ENCODE measurements at places on chromosomes 4 and X. TPM values are rescaled to one million over a fixed set of nuclear protein-coding genes. Genes with fewer than 3 reads are reported as not detected.
A peak's percentile ranks its signal among the peaks of the same experiment; 100 is the strongest.

GRCh38 chr4:2741626-2742025, 14.5 kb downstream of the TNIP2 start:
- no peak for DNase-seq

GRCh38 chr4:7430368-7430964, 4.3 kb downstream of the PSAPL1 start:
- no peak for DNase-seq

DNA sequence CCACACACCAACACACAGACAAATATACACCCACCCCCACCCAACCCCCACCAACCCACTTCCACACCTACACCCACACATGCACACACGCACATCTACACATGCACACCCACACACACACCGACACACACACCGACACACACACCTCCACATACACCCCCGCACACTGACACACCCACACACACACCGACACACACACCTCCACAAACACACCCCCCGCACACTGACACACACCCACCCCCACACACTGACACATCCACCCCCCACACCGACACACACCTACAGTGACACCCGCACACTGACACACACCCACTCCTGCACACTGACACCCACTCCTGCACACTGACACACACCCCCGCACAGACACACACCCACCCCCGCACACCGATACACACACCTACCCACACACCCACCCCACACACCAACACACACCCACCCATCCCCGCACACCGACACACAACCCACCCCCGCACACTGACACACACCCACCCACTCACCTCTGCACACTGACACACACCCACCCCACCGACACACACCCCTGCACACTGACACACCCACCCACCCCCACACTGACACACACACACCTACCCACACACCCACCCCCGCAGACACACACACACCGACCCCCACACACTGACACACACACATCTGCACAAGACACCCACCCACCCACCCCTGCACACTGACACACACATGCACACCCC, 31.1 kb downstream of the FGFRL1 start:
- DNase-seq = no peak

GRCh38 chr4:148934926-148935578, 492.8 kb upstream of the NR3C2 start:
- DNase-seq = peak; percentile 56

GRCh38 chr4:150586162-150586810, 4.3 kb downstream of the MAB21L2 start:
- no peak for DNase-seq

- no peak for DNase-seq
Observed at GRCh38 chr4:98620087-98620784, 38.2 kb downstream of the TSPAN5 start.

DNA sequence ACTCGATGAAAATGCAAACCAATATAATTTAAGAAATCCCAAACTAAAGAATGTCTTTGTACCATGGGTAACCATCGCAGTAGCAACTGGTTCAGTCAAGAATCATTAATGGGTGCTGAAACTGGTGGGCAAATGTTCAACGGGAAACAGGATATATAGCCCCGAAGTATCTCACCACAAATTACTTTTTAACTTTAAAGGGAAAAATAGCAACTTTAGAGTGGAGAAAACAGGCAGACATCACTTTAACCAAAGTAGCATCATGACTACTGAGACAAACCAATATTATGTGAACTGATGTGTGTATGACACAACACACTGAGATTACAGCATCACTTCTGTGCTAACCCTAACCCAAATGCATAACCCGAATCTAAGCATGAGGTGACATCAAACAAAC, 33.8 kb upstream of the SLAIN2 start:
- DNase-seq = peak; percentile 27

DNA sequence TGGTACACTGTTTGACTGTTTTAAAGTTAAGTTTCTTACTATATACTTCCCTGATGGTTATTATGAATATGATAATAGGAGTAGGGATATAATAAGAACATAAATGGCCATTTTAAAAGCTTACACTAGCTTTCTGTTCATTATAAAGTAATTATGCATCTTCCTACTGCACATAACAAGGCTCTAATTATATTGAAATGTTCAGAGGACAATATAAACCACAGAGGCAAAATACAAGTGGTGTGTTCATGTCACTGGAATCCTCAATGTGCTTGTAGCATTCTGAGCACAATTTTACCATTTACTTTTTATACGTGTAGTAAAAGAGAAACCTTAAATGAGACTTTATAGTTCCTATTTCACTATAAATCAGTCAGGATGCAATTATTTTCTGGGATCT, 268.3 kb downstream of the TMA16 start:
- DNase-seq = no peak

DNA sequence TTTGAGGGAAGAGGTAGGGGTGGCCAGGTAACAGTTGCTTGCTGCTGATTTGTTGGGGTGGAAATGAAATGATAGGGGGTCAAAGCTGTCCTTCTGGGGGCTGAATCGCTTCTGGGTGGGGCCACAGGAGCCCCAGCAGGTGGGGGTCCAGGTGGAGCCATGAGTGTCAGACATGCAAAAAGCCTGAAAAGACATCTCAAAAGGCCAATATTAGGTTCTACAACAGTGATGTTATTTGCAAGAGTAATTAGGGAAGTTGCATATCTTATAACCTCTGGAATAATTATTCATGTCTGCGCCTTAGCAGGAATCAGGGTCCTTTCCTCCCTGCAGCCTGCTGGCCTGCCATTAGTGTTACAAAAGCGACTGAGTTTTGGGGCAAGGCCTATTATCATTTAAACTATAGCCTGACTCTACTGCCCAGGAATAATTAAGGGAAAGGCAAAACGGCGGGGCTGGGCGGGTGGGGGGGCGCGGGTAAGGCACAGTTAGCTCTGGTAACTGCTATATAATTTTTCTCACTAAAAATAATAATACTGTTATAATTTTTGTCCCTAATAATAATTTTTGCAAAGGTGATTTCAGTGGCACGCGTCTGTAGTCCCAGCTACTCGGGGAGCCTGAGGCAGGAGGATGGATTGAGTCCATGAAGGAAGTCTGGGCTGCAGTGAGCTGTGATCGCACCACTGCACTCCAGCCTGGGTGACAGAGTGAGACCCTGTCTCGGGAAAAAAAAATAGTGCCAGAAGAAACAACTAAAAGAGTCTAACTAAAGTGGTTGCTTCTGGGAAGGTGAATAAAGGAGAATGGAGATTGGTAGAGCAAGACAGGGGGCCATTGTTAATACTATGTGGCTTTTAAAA, 145.7 kb downstream of the MAGEB17 start:
- no peak for DNase-seq

- DNase-seq = peak; percentile 34
Observed at GRCh38 chr4:48375651-48376304, 34.4 kb downstream of the SLAIN2 start.

- DNase-seq = no peak
Observed at GRCh38 chr4:20074450-20074849, 177.3 kb upstream of the SLIT2 start.

DNA sequence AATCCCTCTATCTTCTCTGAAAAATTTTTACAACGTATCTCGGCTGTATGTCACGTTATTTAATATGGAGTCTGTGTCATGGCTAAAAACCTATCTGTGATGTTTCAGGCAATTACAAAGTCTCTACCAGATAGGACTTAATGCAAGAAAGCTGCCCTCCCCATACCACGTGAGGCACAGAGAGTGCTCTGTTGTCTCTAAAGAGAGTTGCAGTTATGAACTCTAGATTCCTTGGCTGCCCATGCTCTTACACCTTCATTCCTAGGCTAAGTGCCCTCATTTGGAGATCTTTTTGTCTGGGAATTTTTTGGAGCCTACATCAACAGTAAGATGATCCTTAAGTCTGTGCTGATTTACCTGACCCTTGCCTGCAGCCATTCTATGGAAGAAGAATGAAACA, 935.9 kb downstream of the C4orf33 start:
- DNase-seq = no peak

GRCh38 chr4:876780-877179, 50.9 kb upstream of the CPLX1 start:
- DNase-seq = no peak

GRCh38 chrX:8043121-8043520, 115.9 kb upstream of the PNPLA4 start:
- no peak for DNase-seq

DNA sequence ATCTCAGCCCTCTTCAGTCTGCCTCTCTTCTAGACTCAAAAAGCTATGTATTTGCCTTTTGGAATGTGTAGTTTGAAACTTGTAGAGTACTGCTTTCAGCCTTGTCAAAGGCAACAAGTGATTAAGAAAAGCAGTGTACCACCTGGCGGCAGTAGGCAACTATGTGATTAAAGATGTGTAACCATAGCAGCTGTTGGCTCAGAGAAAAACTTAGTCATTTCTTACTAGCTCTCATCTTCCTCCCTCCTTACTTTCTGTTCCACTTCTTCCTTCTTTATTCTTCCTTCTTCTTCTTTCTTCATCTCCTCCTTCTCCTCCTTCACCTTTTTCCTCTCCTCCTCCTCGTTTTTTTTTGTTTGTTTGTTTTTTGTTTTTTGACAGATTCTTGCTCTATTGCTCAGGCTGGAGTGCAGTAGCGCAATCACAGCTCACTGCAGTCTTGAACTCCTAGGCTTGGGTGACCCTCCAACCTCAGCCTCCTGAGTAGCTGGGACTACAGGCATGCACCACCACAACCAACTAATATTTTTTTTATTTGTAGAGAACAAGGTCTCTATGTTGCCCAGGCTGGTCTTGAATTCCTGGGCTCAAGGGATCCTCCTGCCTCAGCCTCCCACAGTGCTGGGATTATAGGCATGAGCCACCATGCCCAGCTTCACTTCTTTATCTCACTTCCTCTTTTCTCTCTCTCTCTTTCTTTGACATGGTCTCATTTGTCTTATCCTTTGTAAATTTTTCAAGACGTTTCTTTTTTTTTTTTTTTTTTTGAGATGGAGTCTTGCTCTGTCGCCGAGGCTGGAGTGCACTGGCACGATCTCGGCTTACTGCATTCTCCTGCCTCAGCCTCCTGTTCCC, 32.6 kb downstream of the ABHD18 start:
- DNase-seq = peak; percentile 39

- peak; percentile 72 for DNase-seq
Observed at GRCh38 chr4:100049872-100050271, 99.8 kb upstream of the H2AZ1 start.

NLRP2B gene
- not detected for total RNA-seq

ANOS1 gene
- total RNA-seq = 1.9 TPM

VMA21 gene
- 68.6 TPM for total RNA-seq

LINC00632 gene
- total RNA-seq = under 0.01 TPM

CXCR3 gene
- total RNA-seq = not detected

ARHGAP36 gene
- total RNA-seq = 0.15 TPM

SORCS2 gene
- total RNA-seq = 11.0 TPM

SPON2 gene
- 6.6 TPM for total RNA-seq
